GM23338 (cell line): ENCODE measurements at places on chromosomes 7 and 10. TPM values are rescaled to one million over a fixed set of nuclear protein-coding genes. Genes with fewer than 3 reads are reported as not detected.

GRCh38 chr10:127679642-127680255, 57.2 kb upstream of the FOXI2 start:
- DNase-seq: peak; percentile 35

DNA sequence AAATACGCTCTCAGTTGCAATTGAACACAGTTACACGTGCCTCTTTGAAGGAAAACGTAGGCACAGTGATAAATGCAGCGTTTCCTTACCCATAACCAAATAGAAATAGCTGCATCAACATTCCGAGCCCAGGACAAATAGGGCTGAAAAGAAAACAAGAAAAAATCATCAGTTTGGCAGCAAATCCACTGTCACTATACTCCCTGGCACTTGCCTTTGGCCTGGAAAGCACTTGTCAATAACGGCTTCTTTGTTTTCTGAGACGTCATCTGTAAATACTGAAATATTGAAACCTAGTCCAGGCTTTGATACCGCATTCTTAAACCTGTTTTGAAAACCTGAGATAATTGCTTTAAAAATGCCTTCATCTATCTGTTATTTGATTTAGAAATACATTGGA, 167.2 kb upstream of the AKR1E2 start:
- DNase-seq: no peak

DNA sequence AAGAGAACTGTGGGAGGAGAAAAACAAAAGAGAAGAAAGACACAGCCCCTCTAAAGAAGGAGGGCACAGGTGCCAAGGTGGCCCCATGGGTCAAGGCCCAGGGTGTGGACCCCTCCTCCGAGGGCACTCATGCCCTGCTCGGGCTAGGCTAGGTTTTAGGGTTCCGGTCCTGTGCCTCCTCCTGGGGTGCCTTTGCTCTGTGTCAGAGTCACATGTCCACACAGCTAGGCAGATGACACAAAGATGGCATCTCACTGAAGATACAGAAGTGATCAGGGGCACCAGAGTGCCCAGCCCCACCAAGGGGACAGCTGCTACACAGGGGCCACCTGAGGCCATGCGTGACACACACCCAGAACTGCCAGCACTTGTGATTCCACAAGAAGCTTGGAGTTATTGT, 116.4 kb upstream of the PPIF start:
- DNase-seq: no peak

GRCh38 chr10:97861924-97862323, 12.3 kb downstream of the GOLGA7B start:
- peak; percentile 87 for DNase-seq

- DNase-seq: no peak
These were observed 55.3 kb upstream of the NCAPG2 start for GRCh38 chr7:158759749-158760444.

DNA sequence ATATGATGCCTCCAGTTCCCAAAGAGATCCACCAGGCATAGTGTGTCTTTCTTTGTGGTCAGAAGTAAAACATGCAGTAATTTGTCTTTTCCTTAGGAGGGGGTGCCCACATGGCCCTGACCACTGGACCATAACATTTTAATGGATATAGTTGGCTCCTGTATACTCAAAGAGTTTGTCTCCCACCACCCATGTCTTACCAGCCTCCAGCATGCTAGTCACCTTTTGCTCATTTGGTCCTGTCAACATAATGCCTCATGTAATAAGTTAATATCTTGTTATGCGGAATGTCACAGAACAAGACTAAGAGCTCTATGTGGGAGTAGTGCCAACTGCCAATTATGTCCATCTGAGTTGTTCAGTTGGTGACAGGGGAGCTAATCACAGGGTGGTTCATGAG, 83.4 kb upstream of the IFRD1 start:
- no peak for DNase-seq

DNA sequence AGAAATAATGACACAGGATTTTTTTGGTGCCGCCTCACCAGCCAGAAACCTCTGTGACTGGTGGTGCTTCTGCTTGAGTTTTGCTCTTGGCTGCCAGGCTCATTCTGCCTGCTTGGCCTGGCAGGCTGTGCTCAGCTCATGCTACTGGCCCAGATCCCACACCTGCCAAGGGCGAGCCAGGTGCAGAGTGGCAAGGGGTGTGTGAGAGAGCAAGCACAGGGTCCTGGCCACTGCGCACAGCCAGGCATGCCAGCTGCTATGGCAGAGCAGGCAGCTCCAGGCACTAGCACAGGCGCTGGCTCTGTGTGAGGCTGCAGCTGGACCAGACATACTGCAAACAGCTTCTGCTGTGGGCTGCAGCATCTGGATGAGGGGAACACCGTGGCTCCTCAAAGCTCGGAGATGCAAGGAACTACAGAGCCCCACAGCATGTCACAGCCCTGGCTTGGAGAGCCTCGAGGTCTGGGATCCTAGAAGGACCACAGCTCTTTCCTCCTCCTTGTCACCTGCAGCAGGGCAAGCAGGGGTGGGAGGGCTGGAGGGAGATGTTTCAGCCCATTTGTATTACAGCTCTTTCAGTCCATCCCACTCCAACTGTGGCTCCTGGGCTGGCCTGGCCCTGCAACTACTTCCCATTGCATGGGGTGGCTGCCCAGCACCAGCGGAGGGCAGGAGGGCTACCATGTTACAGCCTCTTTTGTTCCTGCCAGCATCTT, 313.4 kb upstream of the SEMA3C start:
- no peak for DNase-seq

- DNase-seq: no peak
These were observed 666.7 kb upstream of the C7orf33 start for GRCh38 chr7:147923841-147924240.

The CUEDC2 gene
- 37.0 and 39.2 TPM in 2 replicates for total RNA-seq

DNA sequence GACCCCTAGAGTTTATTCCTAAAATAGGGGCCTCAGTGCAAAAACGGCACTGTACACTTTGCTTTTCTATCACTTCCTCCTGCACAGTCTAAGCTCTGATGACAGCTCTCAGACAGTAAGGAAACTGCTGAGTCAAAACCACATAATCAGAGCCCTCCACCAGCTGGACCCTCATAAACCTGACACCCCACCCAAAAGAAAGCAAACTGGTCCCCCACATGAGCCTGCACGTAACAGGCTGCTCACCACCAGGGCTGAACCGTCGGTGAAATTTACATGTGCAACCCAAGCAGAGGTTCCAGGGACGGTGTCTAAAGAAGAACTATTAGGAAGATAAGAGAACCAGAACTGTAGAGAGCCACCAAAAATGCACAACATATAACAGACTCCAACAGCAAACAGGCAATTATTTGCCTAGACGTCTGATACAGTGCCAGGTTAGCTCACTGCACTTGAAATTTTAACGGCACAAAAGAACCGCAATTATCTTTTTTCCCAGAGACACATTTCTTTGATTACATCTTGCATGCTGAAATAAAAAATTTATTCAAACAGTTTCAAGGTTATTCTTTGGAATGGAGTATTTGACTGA, 19.6 kb downstream of the SGMS1 start:
- DNase-seq: no peak

DNA sequence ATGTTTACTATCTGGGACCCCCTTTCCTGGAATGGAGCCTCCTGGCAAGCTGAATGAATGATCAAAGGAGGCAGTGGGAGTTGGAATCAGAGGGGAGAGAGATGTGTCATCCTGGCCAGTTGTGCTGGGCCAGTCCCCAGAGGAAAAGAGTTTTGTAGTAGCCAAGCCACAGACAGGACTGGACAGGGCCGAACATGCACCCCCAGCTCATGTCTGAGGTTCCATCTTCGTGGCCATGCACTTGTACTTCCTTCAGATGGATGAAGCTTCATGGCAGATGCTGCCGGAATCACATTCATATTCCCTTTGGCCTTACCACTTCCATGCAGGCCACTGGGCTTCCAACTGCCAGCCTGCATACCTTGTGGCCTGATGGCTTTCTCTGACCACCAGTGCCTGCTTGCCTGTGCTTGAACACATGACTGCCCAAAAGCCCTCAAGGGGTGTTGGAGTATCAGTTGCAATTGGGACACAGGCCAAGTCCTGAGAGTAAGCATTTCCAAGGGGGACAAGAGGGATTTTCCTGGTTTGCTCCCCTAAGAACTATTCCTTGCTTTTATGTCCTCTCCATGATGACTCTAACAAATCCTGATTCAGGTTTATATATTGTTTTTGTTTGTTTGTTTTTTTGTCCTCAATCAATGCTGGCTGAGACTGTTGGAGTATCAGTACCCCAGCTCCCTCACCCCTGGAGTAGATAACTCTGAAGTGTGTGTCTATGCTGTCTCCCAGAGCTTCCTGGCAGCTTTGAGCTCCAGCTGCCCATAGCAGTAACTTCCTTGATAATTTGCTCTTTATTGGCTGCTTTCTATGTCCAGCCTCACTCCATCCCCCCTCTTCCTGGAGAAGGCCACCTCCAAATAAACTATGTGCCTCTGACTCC, 63.6 kb downstream of the TMEM130 start:
- DNase-seq: no peak

The TEX36 gene
- not detected in 2 replicates for total RNA-seq

The FAM25G gene
- not detected in 2 replicates for total RNA-seq

The CCDC186 gene
- 23.5 and 24.2 TPM in 2 replicates for total RNA-seq

DNA sequence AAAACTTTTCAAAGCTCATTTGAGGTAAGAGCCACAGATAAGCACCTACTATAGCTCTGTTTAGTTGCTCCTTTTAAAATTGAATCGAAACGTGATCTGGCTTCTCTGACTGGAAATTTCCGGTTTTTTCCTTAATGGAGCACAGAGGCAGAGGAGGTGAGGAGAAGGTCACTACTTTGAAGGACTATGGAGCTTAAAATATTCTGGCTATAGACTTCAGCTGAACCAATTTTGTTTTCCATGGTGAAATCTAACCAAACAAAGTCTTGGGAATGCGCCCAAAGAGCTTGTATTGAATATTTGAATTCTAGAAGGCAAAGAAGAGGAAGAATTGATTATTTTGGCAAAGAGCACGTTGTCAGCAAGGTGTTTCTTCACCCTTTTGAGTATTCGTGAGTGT, 711.1 kb downstream of the SUGCT start:
- DNase-seq: no peak

- peak; percentile 87 for DNase-seq
These were observed at the start of gene GRM8 for GRCh38 chr7:127252778-127253280. GRM8 (minus strand) TSS chr7:127252941.

GRCh38 chr10:5268743-5269142, 72.1 kb downstream of the AKR1C4 start:
- DNase-seq: no peak

DNA sequence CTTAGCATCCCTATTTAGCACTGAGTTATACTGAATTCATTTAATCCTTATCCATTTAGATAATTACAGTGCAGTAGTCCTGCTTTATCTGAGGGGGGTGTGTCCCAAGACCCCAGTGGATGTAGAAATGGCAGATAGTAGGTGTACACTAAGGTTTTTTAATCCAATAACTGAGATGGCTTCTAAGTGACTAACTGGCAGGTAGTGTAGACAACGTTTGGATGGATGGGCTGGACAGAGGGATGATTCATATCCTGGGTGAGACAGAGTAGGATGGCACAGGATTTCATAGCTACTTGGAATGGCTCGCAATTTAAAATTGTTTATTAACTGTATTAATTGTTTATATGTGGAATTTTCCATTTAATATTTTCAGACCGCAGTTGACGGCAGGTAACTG, 295.6 kb downstream of the CCDC3 start:
- DNase-seq: no peak
